ENCODE measurements at places on chromosomes 3 and 15.

DNA sequence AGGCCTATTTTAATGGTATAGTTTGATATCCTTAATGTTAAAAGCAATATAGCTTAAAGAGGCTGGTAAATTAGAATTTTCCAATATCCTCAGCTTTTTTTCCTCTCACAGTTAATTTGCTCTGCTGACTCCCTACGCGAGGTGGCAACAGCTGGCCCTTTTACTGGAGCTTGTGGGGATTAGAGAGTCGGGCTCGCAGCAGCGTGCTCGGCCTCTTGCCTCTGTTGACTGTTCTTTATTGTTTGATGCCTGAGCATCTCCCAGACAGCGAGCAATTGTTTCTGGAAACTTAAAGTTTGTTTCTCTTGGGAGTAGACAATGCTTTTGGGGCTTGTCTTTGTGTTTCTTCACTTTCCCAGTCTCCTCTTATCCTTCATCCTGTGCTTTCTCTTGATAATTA lies 80.8 kb downstream of the OPA1 start:
- peak; percentile 48 for DNase-seq

DNA sequence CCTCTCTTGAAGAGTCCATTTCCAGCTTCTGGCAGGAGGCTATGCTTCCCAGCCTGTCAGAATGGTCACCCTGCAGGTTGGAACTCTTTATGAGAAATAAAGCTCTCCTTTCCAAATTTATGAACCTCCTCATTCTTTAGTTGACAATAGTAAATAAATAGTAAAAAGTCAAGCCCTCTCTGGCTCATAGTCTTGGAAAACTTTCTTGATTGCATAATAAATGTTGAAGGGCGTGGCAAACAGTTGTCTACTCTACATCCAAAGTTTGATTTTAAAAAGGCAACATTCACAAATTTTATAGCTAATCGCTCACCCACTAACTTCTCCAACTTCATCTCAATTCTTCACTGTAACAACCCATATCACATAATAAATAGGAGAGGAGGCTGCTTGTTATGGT lies 58.8 kb downstream of the MCF2L2 start:
- no peak for DNase-seq

DNA sequence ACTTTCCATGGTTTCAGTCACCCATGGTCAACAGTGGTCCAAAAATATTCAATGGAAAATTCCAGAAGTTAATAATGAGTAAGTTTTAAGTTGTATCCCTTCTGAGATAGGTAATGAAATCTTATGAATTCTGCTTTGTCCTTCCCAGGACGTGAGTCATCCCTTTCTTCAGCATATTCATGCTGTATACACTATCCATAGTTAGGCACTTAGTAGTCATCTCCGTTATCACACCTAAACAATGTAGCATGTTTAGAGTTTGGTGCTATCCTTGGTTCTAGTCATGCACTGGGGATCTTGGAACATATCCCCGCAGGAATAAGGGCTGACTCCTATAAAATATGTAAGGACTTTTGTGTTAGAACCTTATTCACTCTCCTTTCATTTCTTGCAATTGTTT lies 153.2 kb downstream of the UNC13C start:
- DNase-seq, result no peak

DNA sequence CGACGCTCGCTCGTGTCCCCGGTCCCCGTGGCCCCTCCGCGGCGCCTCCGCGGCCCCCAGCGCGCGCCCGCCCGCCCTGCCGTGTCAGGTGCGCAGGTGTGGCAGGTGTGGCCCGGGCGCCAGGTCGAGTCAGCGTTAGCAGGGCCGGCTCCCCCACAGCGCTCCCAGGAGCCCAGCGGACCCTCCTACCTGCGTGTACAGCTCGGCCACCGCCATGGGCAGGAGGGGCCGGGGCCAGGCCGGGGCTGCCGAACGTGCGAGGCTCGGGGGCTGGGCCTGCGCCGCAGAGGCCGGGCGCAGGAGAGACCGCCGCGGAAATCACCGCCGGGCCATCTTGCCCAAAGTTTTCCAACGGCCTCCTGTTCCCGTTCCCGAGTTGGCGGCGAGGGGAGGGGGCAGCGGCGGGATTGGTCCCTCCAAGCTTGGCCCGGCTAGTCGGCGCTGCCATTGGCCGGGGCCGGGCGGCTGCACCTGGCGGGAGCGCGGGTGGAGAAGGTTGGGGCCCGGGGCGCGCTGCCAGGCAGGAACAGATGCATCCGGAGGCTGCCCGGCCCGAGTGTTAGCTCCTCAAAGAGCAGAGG lies at the start of gene MYO5C:
Gene MYO5C, minus strand, starts transcription at position 384 of the 581 bp plus-strand sequence. Its CDS starts 168 bp downstream, at position 216.
- peak; percentile 88 for DNase-seq

DNA sequence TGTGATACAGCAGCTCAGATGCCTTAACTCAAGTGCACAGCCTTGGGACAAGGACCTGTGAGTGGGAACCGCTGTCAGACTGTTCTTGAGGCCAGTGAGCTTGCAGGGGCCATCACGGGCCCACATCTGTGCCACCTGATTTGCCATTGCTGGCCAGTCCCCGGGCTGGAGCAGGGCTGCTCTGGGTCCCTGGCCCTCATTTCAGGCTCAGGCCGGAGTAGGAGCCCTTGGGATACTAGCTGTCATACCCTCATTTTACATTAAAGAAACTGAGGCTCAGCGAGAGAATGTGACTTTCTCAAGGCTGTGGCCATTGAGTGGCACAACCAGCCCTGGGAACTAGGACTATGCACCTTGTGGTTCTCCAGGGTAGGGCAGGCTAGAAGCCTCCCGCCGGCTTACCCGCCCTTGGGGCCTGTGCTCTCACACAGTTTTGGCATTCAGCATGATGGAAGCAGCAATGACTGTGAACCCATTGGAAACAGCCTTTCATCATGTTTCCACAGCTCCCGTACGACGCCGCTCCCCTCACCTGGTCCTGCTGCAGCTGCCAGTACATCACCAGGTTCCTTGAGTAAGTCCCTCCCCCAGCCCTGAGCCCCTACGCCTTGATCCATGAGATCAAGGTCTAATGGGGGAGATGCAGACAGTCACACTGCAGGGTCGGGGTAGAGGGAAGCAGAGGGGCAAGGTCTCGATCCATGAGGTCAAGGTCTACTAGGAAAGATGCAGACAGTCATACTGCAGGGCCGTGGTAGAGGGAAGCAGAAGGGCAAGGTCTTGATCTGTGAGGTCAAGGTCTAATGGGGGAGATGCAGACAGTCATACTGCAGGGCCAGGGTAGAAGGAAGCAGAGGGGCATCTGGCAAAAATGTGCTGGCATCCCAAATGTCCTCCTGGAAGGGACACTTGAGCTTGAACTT lies 42.2 kb downstream of the GOLGA6L10 start:
- DNase-seq, result no peak

DNA sequence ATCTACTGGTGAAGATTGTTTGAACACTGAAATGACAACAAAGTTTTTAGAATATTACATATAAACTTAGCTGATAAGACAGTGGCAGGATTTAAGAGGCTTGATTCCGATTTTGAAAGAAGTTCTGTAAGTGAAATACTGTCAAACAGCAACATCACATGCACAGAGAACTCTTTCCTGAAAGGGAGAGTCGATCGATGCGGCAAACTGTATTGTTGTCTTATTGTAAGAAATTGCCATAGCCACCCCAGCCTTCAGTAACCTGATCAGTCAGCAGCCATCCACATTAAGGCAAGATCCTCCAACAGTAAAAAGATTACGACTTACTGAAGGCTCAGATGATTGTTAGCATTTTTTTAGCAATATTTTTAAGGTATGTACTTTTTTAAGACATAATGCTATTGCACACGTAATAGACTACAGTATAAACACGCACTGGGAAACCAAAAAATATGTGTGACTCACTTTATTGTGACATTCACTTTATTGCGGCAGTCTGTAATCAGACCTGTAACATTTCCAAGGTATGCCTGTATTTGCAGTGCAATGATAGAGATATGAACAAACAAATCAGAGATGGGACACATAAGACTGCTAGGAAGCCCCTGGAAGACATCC lies 225.6 kb upstream of the UBE2E1 start:
- no peak for DNase-seq
